ENCODE measurements at places on chromosomes 4 and X.
A peak's percentile ranks its signal among the peaks of the same experiment; 100 is the strongest.

DNA sequence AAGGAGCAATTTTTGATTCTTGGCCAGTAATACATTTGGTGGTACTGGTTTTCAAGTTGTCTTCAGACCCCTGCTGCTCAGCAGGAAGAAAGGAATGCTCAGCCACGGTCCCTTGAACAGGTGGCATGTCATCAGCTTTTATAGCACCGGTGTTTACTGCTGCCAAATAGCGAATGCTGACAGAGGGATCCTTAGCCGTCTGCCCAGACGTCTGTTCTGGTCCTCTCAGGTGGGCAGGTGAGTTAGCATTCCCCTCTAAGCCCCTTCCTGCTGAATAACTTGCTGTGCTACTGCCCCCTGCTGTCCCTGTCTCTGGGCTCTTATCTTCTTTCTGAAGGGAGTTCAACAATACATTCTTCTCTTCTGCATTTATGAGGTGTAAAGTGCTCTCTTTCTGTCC, 28.4 kb downstream of the BOD1L1 start:
- no peak for DNase-seq

DNA sequence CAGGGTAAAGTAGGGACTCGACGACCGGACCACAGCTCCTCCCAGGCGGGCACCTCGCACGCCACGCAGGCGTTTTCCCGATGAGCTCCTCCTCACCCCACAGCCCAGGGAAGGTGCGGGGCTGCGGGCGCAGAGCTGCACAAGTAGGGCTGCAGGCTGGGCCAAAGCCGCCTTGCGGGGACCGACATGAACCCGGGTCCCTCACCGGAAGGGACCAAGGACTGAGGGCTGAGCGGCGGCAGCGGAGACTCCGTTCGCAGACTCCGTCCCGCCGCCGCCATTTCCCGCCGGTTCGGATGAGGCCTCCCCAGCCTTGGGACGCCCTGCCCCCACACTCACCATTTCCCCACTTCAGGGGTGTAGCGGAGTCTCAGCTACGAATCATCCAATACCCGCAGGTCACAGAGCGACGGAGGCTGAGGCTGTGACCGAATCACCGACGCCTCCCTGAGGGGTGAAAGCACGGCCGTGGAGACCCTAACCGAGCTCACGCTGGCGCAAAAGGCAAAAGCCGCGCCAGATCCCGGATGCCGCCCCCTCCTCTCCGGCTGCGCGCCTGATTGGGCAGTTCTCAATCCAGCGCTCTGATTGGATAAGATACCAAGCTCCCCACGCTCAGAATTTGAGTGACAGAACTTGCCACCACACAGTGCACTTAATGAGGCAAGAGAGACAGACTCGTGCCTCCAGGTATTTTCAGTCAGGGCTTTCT, at the start of gene ZNF732:
ZNF732 (minus strand) TSS at position 506 of the 712 bp plus-strand sequence; CDS start at position 342, 164 bp downstream.
- DNase-seq, result peak; percentile 74

- no peak for DNase-seq
These were observed 468.7 kb upstream of the FAM241A start for GRCh38 chr4:111676533-111676932.

GRCh38 chrX:65707151-65707550, 39.7 kb downstream of the MSN start:
- peak; percentile 43 for DNase-seq

GRCh38 chr4:114599231-114599902, 760 bp downstream of the UGT8 start:
- DNase-seq, result no peak

- DNase-seq, result no peak
These were observed 205.3 kb upstream of the KLF8 start for GRCh38 chrX:56026815-56027214.

DNA sequence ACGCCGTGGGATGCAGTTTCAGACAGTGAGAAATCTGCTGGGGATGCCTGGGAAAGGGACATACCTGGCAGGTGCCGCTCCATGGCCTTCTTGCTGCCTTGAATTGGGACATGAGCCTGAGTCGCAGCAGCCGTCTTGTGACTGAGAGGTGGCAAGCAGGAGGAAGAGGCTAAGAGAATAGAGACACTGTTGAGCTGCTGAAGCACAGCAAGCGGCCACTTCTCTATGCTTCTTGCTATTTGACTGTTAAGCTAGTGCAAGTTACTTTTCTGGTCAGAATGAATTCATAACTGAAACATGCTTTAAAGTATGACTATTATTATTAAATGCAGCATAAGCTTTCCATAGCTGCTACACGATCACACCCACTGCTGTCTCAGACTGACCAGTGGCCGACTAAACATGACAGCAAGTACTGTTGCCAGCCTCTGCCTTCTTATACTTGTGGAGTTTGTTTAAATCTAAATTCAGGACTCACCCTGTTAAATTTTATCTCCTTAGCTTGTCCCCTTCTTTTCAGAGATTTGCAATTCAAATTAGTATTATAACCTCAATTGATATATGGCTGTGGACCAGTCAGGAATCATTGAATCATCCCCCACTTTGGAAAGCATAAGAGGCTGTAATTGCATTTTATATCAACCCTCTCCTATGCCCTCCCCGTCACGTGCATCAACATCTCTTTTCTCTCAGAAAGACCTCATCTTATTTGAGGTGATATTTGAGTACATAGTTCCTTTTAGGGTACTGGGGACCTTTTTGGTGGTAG, 24.8 kb upstream of the ACSL1 start:
- DNase-seq, result no peak

- no peak for DNase-seq
These were observed 14.8 kb downstream of the CD38 start for GRCh38 chr4:15792974-15793373.

GRCh38 chr4:13546941-13547484, 2.7 kb upstream of the NKX3-2 start:
- peak; percentile 7 for DNase-seq

GRCh38 chr4:55447831-55448230, 52.1 kb downstream of the TMEM165 start:
- no peak for DNase-seq

GRCh38 chrX:12767856-12768255, 23.4 kb upstream of the PRPS2 start:
- DNase-seq, result no peak

GRCh38 chr4:101953949-101954348, 163.4 kb downstream of the BANK1 start:
- DNase-seq, result no peak

DNA sequence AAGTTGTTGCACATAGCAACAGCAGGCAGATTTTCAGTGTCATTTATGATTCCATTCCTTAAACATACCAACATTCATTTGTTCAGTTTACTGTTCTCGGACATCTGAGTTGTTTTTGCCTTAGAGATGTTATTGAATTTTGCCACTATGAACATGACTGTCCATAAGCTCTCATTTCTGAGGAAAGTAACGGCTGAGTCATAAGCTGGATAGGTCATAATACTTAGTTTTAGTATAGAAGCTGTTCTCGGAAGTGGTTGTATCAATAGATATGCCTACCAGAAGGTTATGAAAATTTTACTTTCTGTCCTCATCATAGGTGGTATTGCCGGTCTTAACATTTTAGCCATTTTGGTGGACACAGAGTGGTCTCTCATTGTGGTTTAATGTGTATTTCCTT, 157.1 kb upstream of the CLNK start:
- DNase-seq, result no peak

DNA sequence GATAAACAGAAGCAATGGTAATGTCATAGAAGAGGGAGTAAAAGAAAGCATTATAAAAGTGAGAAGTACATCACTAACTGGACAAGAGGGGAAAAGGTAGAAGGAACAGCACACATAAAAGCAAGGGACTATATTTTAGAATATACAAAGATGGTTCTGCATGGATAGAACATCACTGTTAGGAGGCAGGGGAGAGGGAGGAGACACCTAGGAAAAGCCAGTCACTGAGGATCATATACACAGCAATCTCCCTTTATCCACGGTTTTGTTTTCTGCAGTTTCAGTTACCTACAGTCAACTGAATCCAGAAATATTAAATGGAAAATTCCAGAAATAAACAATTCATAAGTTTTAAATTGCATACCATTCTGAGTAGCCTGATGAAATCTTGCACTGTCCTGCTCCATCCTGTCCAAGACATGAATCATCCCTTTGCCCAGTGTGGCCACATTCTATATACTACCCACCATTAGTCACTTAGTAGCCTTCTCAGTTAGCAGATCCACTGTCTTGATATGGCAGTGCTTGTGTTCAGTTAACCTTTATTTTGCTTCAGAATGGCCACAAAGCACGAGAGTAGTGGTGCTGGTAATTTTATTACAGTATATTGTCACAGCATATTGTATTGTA, 74.2 kb downstream of the PPA2 start:
- DNase-seq, result no peak

DNA sequence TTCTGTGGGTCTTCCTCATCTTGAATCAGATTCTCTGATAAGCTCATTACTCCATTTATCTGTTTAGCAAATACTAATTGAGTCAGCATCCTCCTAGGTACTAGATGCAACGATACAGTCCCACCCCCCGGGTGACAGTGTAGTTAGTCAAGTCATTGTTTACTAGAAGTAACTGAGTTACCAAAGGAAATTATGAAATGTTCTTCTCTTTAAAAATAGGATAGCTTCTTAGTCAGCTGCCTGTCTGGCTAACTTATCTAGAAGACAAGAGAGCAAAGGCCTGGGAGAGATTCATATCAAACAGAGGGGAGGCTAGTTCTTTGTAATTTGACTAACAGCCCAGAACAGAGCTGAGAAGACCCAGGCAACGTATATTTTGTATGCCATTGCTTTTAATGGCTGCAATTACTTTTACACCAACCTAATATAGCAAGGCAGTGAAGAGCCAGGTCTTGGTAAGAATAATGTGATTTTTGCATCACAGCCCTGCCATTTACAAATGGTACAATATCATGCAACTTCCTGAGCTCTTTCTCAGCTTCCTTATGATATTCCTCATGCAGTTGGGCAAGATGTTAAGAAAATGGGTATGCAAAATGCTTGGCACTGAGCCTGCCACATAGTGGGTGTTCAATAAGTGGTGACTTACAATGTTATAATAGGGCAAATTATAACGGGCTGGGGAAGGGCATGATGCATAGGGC, 149.9 kb downstream of the CHIC2 start:
- no peak for DNase-seq

GRCh38 chr4:13968723-13969122, 341.2 kb upstream of the BOD1L1 start:
- no peak for DNase-seq

DNA sequence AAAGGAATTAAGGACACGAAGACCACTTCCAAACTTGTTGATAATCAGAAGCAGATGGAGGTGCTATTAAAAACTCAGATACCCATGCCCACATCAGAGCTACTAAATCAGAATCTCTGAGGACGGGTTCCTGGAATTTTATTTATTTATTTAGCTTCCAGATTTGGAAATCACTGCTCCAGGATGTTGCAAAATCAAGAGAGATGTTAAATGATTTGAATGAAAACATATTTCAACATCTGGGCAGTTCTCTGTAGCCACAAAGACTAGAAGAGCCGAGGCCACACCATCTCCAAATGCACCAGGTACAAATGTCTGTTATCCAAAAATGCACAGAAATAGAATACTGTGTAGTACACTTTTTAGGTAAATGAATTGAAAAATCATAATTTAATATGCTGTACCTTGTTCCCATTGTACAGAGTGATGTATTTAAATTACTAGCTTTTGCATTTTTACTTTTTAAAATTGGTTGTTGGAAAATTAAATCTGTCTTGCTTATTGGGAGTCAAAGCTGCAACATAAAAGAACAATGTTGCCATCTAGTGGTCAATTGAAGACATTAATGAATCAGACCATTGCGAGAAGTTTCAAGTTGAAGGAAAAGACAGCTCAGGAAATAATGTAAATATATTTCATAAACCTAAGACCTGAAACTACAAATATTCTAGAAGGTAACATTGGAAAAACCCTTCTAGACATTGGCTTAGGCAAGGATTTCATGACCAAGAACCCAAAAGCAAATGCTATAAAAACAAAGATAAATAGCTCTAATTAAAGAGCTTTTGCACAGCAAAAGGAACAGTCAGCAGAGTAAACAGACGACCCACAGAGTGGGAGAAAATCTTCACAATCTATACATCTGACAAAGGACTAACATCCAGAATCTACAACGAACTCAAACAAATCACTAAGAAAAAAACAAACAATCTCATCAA, 151.3 kb upstream of the TTC29 start:
- peak; percentile 4 for DNase-seq

DNA sequence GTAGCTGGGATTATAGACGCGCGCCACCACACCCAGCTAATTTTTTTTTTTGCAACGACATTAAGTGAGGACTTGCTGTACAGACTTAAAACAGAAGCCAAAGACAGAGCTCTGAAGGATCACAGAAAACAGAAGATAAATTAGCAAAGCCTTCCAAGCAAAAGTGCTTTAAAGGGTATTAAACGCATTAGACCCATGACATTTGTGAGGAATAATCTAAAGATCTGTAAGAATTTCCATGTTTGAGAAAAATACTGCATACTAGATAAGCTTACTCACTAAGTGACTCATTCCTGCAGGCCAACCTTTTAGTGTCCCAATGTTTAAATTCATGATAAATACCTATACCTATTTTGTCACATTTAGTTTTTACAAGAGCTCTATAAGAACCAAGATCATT, 27.4 kb downstream of the SMARCA1 start:
- DNase-seq, result no peak

DNA sequence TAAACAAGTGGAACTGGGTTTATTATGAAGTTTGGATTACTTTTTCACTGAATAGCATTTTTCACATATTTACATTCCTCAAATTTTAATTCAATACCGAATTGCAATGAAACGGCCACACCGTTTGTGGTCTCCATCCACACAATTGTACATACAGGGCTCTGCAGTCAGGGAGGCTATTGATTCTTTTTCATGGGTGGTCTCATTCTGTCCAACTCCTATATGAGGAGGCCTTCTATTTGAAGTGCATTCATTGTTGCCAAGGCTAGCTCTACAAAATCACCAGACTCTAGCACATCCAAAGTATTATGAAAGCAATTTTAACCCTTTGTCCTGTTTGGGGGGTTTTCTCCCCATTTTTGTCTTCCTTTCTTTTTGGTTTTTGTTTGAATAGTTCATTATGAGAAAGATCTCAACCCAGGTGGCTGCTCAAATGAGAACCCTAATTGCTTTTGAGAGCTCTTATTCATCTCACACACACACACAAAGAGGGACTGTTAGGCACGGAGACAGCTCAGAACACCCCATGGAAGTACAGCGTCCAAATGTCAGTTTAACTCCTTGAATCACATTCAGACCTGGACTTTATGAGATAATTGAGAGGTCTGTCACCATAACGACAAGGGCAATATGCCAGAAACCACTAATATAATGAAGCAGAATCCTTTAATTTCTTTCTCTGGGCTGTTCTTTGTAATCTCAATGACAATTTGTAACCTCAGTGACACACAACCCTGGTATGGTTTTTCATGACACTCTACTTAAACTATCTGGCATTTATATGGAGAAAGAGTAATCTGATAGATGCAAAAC, 79.4 kb downstream of the NLGN4X start:
- no peak for DNase-seq

DNA sequence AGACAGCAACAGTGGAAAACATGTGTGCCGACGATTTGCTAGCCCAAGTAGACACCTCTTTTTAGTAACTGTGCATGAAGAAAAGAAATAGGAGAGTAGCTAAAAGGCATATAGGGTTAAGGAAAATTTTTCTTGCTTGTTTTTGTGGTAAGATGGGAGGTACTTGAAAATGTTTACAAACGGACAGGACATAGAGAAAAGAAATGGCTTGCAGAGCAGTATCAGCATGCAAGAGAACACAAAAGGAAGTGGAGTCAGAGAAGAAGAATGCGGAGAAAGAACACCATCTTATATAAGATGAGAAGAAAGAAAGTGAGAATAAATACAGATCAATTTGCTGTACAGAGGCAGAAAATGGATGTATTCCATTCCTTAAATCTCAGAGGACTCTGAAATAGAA, 263.7 kb upstream of the ETNPPL start:
- no peak for DNase-seq

GRCh38 chr4:86452924-86453531, 93.2 kb upstream of the MAPK10 start:
- DNase-seq, result no peak

GRCh38 chr4:85952528-85952927, 407.3 kb downstream of the MAPK10 start:
- DNase-seq, result no peak
